Activated naive CD4-positive, alpha-beta T cell treated with anti-CD3 and anti-CD28 coated beads, Interleukin-2, amount 10 ng/mL, durations not matched to agents 7 days and 5 days (primary cell): ENCODE measurements at places on chromosomes 16 and 17.

GRCh38 chr17:44473367-44473766 is 29.8 kb downstream of the GPATCH8 start:
- H3K27me3 ChIP-seq, result no peaks in the 10 kb centered on the region
- H3K36me3 ChIP-seq, result peaks cover 15% of the 10 kb centered on the region
- no peak overlapping the region for H3K27ac ChIP-seq
- no peak for DNase-seq

GRCh38 chr17:53649201-53649600 is 173.5 kb upstream of the KIF2B start:
- no peak for DNase-seq
- H3K4me1 ChIP-seq, result no peaks in the 10 kb centered on the region
- no peaks in the 10 kb centered on the region for H3K27me3 ChIP-seq
- no peak overlapping the region for H3K27ac ChIP-seq
- no peak overlapping the region for H3K4me3 ChIP-seq

DNA sequence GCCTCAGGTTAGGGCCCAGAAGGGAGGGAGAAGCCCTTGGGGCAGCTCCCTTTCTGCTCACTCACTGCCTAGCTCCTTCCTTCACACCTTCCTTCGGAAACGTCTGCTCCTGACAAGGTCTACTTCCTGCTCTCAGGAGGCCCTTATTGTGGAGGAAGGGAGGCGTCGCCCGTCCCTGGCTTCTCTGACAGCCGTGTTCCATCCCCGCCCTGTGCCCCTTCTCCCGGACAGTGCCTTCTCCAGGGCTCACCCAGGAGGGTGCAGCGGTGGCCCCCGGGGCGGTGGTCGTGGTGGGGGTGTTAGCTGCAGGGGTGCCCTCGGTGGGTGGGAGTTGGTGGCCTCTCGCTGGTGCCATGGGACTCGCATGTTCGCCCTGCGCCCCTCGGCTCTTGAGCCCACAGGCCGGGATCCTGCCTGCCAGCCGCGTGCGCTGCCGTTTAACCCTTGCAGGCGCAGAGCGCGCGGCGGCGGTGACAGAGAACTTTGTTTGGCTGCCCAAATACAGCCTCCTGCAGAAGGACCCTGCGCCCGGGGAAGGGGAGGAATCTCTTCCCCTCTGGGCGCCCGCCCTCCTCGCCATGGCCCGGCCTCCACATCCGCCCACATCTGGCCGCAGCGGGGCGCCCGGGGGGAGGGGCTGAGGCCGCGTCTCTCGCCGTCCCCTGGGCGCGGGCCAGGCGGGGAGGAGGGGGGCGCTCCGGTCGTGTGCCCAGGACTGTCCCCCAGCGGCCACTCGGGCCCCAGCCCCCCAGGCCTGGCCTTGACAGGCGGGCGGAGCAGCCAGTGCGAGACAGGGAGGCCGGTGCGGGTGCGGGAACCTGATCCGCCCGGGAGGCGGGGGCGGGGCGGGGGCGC is 231.9 kb downstream of the SEC14L1 start:
- peak; percentile 84 for DNase-seq
- peaks cover 58% of the 10 kb centered on the region for H3K4me1 ChIP-seq
- H3K36me3 ChIP-seq, result peaks cover 25% of the 10 kb centered on the region

DNA sequence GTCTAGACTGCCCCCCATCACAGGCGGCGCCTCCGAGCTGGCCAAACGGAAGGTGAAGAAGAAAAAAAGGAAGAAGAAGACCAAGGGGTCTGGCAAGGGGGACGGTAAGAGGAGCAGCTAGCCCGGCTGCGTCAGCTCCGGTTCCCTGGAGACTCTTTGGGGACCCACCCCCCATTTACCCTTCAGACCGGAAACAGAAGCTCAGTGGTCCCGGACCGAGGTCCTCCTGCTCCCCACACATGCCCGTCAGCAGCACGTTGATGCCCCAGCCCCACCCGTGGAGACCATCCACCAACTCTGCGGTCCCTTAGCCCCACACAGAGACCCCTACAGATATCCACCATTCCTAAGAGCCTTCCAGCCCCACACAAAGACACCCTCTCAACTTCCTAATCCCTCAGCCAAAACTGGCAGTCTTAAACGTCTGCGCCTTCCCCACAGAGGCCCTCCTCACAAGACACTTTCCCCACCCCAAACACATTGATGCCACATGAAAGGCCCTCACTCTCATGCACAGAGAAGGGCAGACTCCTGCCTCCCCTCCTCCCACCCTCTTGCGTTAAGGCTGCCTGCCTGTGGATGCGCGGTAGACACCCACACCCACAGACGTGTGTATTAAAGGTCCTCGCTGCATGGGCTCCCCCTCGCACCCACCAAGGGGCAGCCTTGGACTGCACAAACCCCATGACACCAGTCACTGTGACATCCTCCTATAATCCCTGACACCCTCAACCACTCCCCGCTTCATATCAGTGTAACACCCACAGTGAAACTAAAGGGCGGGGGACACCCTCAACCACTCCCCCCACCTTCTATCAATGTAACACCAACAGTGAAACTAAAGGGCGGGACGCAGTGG is 58.2 kb upstream of the RPH3AL start:
- peak overlapping the region; percentile 91 for H3K27ac ChIP-seq
- H3K36me3 ChIP-seq, result peaks cover 50% of the 10 kb centered on the region

GRCh38 chr17:329784-330420 is 22.7 kb downstream of the RPH3AL start:
- H3K4me1 ChIP-seq, result peaks cover 41% of the 10 kb centered on the region
- no peak overlapping the region for H3K27ac ChIP-seq
- H3K36me3 ChIP-seq, result no peaks in the 10 kb centered on the region
- no peak for DNase-seq
- H3K27me3 ChIP-seq, result peaks cover 35% of the 10 kb centered on the region

DNA sequence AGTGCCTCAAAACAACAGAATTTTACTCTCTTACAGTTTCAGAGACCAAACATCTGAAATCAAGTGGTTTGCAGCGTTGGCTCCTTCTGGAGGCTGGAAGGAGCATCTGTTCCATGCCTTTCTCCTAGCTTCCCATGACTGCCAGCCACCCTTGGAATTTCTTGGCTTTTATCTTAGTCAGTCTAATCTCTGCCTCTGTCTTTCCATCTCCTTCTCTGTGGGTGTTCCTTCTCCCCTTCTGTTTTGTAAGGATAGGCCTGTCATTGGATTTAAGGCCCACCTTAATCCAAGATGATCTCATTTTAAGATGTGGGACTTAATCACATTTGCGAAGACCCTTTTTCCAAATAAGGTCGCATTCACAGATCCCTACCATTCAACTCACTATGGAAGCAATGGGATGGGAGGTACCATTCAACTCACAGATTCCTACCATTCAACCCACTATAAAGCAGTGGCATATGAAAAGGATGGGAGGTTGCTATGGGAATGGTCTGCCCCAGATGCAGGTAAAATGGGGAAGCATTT is 321.8 kb downstream of the WWOX start:
- H3K4me3 ChIP-seq, result no peak overlapping the region
- H3K27ac ChIP-seq, result no peak overlapping the region
- H3K27me3 ChIP-seq, result no peaks in the 10 kb centered on the region
- DNase-seq, result no peak
- no peaks in the 10 kb centered on the region for H3K4me1 ChIP-seq
- no peaks in the 10 kb centered on the region for H3K36me3 ChIP-seq

- peaks cover 66% of the 10 kb centered on the region for H3K27me3 ChIP-seq
- H3K4me1 ChIP-seq, result peaks cover 12% of the 10 kb centered on the region
- H3K36me3 ChIP-seq, result no peaks in the 10 kb centered on the region
- DNase-seq, result no peak
- no peak overlapping the region for H3K27ac ChIP-seq
Measured at GRCh38 chr16:66422366-66422765, 4.7 kb upstream of the BEAN1 start.

DNA sequence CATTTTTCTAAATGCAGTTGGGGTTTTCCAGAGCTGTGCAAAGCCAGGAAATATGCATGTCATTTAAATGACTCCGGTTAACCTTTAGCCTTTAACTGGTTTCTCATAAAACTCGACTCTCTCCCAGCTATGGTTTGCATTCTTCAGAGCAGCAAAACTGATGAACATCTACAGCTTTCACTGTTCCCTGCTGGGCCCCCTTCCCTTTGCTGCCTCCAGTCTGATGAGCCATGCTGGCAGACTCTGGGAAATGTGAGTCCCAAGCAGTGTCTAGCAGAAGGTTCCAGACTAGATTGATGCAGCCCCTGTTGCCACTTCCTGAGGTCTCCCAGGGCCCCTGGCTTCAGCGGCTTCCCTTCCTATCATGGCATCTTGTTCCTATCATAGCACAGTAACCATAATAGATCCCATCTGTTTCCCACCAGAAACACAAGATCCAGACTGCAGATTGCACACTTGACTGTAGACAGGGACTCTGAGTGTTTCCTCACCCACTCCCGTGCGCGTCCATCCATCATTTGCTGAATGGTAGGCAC is 135.4 kb downstream of the CLEC16A start:
- peaks cover 81% of the 10 kb centered on the region for H3K4me1 ChIP-seq
- H3K27ac ChIP-seq, result peak overlapping the region; percentile 6
- DNase-seq, result no peak
- H3K27me3 ChIP-seq, result no peaks in the 10 kb centered on the region
- H3K4me3 ChIP-seq, result no peak overlapping the region
- H3K36me3 ChIP-seq, result peaks cover 50% of the 10 kb centered on the region

GRCh38 chr16:1333854-1334700 is 632 bp downstream of the BAIAP3 start:
- H3K36me3 ChIP-seq, result no peaks in the 10 kb centered on the region
- H3K4me3 ChIP-seq, result no peak overlapping the region
- H3K27me3 ChIP-seq, result peaks cover 75% of the 10 kb centered on the region
- DNase-seq, result no peak

- no peak for DNase-seq
- H3K36me3 ChIP-seq, result no peaks in the 10 kb centered on the region
- H3K4me3 ChIP-seq, result peak overlapping the region; percentile 59
- H3K4me1 ChIP-seq, result peaks cover 16% of the 10 kb centered on the region
- H3K27me3 ChIP-seq, result peaks cover 99% of the 10 kb centered on the region
Measured at GRCh38 chr17:46817901-46818209, 637 bp downstream of the WNT3 start.

DNA sequence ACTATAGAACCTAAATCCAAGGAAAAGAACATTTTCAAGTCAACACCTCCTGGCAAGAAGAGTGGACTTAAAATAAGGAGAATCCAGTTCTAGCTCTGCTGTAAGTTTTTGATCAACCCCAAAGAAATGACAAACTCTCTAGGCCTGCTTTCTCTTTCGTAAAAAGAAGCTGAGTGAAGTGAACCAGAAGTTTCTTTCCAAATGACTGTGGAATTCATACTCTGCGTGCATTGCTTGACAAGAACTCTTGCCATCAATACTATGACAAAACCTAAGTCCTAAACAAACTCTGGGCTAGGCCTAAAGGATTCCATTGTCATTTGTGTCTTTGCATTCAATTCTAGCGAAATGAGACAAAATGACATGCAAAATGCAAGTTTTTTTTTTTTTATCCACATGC is 187.5 kb upstream of the SOX9 start:
- H3K27me3 ChIP-seq, result no peaks in the 10 kb centered on the region
- no peaks in the 10 kb centered on the region for H3K36me3 ChIP-seq
- H3K4me3 ChIP-seq, result no peak overlapping the region
- H3K4me1 ChIP-seq, result no peaks in the 10 kb centered on the region
- DNase-seq, result no peak

DNA sequence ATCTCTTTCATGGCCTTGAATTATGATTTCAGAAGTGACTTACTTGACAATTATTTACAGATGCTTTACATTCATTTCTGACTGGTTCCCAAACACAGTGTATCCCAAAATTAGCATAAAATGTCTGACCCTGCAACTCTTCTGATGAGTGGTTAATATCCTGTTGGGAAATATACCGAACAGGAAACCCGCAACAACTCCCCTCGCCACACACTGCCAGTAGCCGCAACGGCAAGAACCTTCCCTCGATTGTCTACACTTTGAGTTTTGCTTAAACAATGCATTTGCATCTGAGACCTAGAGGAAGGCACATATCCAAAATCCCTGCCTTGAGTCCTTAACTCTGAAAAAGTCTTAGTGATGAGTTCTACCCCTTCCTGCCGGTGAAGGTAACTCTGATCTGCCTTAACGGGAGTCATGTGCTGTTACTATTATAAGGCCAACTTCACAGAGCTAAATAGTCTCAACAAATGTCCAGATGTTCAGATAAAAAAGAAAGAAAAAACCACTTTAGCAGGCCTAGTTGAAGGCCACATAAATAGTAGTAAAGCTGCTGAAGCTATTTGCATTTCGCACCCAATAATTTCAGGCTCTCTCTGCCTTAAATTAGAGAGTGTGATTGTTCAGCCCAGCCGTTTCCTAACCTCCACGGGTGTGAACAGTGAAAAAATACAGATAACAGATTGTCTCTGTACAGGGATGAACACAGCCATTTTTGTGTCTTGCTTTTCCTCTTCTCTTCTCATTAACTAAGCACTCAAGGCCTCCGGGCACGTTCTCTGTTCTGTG is 321.1 kb downstream of the HS3ST3B1 start:
- H3K36me3 ChIP-seq, result no peaks in the 10 kb centered on the region
- H3K27me3 ChIP-seq, result no peaks in the 10 kb centered on the region
- no peak overlapping the region for H3K27ac ChIP-seq

- H3K4me1 ChIP-seq, result peaks cover 42% of the 10 kb centered on the region
- H3K27me3 ChIP-seq, result no peaks in the 10 kb centered on the region
- H3K4me3 ChIP-seq, result peak within 1 kb of the TSS; percentile 89
- H3K27ac ChIP-seq, result peak within 1 kb of the TSS; percentile 94
Measured at GRCh38 chr17:28743243-28744103, at the start of gene TRAF4. TRAF4 (plus strand) TSS chr17:28744011; CDS start chr17:28744113, 102 bp downstream.

- H3K27me3 ChIP-seq, result no peaks in the 10 kb centered on the region
- no peak overlapping the region for H3K27ac ChIP-seq
- H3K4me3 ChIP-seq, result no peak overlapping the region
- H3K36me3 ChIP-seq, result peaks cover 33% of the 10 kb centered on the region
Measured at GRCh38 chr17:59126809-59127417, 20.2 kb upstream of the TRIM37 start.

DNA sequence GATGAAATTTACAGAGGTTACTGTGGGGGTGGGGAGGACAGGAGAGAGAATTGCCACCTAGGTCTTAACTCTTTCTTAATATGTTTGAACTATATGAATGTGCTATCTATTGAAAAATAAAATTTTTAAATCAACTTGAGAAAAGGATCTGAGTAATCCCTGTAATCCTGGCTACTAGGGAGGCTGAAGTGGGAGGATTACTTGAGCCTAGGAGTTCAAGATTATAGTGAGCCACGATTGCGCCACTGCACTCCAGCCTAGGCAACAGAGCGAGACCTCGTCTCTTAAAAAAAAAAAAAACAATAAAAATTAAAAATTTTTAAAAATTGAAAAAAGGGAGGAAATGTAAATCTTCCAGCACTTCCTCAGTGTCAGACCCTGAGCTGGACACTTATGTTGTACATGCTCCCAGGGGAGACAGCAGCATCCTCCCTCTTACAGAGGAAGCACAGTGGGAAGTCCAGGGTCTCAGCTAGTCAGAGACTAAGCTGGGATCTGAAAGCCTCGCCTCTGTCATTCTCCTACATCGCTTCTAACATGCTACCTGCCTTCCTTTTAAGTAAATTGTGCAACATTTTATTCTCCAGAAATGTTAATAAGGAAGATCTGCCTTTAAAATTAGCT is 21.9 kb downstream of the PMM2 start:
- DNase-seq, result no peak
- H3K4me1 ChIP-seq, result peaks cover 26% of the 10 kb centered on the region
- no peaks in the 10 kb centered on the region for H3K27me3 ChIP-seq
- H3K4me3 ChIP-seq, result no peak overlapping the region
- H3K27ac ChIP-seq, result no peak overlapping the region

- no peaks in the 10 kb centered on the region for H3K27me3 ChIP-seq
- peak overlapping the region; percentile 80 for H3K27ac ChIP-seq
- DNase-seq, result no peak
- no peak overlapping the region for H3K4me3 ChIP-seq
- peaks cover 71% of the 10 kb centered on the region for H3K4me1 ChIP-seq
Measured at GRCh38 chr16:3807425-3808123, 72.9 kb downstream of the CREBBP start.
